Activated T-cell treated with anti-CD3 and anti-CD28 coated beads, Interleukin-2, amount 50 U/mL, for 1 hour (primary cell): ENCODE measurements at places on chromosomes 1 and 21.

DNA sequence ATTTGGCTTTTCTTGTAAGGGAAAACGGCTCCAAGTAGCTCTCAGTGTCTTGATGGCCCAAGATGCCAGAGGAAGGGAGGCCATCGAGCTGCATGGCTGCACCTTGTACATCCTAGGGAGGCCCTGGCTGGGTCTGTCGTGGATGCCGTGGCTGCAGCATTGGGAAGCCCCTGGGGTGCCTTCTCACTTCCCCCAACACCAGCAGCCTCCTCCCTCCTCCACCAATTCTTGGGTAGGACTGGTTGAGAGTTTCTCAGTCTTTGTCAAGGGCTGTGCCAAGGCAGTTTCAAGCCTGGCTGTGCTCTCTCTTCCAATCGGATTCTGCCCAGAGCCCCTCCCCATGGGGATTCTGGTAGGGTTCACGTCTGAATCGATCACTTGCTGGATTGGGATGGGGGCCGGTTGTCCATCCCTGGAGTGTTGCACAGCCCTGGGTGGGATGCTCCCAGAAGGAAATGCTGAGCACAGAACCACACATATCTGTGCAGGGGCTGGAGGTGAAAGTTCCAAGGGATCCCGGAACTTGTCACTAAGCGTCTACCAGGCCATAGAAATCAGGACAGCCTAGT is 14.0 kb upstream of the SPSB1 start:
- no peak for DNase-seq

DNA sequence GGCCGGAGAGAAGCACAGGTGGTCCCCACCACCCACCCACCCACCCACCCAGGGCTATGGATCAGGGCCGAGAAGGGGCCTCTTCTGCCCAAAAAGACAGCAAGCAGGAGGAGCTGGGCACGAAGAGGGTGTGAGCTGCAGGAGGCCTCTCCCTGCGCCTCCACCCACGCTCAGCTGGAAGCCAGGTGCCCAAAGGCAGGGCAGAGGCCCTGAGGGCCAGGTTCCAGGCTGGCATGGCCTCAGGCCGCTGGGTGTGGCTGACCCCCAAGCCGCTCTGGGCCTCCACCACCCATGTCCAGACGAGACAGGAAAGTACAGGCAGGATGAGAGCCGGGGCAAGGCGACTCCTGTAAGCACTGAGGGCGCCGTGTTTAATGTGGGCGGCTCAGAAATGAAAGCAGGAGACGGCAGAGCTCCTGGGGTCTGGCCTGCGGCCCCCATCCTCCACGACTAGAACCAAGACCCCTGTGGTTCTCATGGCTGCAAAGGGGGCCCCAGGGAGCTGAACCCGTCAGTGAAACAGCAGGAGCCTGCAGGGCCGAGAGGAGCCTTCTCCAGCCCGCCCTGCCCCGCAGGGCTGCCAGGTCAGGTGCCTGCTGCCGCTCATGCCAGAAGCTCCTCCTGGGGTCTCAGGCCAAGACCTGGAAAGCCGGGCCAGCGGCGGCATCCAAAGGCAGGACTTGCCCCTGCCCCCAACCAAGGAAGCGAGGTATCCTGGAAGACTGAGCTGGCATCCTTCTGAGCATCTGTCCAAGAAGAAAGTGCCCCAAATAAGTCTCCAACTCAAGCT is 56.0 kb downstream of the MEGF6 start:
- DNase-seq, result no peak

DNA sequence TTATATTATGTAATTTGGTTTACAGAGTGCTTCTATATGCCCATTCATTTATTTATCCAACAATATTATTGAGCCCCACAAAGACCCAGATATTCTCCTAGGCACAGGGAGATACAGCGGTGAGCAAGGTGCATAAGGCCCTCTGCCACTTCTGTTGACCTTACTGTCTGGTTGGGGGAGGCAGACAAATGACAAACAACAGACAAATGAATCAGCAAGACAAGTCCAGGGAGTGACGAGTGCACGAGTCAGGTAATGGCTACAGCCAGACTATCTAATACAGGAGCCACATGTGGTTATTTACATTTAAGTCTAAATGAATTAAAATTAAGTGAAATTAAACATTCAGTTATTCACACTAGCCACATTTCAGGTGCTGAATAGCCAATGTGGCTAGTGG is 22.0 kb upstream of the BCAR3 start:
- DNase-seq, result no peak

DNA sequence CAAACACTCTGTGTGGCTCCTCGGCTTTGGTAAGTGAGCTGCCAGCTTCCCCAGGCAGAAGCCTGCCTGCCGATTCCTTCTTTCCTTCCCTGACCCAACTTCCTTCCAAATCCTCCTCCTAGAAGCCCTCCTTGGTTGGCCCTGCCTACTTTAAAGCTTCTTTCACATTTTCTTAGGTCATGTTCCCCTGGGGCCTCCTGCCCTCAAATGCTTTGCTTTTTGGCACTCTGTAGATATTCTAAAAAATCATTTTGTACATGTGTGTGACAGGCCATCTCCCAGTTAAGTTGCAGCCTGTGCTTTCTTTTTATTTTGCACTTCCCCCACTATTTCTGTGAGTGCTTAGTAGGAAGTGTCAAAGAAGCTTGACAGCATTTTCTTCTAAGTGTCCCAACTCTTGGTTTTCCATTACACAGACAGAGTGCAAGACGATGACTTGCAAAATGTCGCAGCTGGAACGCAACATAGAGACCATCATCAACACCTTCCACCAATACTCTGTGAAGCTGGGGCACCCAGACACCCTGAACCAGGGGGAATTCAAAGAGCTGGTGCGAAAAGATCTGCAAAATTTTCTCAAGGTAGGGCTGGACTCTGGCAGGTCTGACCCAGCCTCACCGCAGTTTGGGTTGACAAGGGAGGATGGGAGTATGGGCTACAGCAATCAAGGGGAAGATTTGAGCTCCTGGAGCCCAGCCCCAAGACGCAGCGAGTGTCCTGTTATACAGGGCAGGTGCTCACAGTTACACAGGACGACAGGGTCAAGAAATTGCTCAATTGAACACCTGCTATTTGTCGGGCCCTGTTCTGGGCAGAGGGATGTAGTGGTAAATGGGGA is at the start of gene S100A9:
Gene S100A9, plus strand, starts transcription at position 2 of the 838 bp plus-strand sequence. Its CDS starts 430 bp downstream, at position 432.
- DNase-seq, result no peak

- no peak for DNase-seq
Measured at GRCh38 chr1:19310061-19310460, 1.9 kb downstream of the AKR7A2 start.

GRCh38 chr21:26297851-26298250 is 127.3 kb upstream of the APP start:
- DNase-seq, result no peak

DNA sequence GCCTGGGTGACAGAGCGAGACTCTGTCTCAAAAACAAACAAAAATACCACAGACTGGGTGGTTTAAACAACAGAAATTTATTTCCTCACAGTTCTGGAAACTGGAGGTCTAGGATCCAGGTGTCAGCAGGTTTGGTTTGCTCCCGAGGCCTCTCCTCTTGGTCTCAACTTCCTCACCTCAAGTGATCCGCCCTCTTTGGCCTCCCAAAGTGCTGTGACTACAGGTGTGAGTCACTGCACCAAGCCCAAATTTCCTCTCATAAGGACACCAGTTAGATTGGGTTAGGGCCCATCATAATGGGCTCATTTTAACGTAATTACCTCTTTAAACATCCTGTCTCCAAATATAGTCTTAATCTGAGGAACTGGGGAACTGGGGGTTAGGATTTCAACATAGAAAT is 35.5 kb downstream of the MFSD2A start:
- DNase-seq, result no peak

DNA sequence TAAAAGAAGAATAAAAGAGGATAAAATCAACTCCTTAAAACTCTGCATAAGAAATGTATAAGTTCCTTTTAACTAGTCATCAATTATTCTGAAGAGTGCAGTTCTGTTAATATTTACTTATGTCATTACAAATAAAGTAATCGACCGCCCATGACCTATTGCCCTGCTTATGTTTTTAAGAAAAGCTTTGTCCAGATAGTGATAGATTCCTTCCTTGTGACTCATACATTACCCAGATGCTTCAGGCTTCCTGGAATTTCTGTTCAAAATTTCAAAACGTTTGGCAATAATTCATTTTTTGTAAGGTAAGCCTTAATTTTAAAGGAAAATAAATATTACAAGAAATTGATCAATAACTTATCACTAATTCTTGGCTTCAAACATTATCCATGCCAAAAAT is 918.2 kb upstream of the ADGRL2 start:
- DNase-seq, result no peak

DNA sequence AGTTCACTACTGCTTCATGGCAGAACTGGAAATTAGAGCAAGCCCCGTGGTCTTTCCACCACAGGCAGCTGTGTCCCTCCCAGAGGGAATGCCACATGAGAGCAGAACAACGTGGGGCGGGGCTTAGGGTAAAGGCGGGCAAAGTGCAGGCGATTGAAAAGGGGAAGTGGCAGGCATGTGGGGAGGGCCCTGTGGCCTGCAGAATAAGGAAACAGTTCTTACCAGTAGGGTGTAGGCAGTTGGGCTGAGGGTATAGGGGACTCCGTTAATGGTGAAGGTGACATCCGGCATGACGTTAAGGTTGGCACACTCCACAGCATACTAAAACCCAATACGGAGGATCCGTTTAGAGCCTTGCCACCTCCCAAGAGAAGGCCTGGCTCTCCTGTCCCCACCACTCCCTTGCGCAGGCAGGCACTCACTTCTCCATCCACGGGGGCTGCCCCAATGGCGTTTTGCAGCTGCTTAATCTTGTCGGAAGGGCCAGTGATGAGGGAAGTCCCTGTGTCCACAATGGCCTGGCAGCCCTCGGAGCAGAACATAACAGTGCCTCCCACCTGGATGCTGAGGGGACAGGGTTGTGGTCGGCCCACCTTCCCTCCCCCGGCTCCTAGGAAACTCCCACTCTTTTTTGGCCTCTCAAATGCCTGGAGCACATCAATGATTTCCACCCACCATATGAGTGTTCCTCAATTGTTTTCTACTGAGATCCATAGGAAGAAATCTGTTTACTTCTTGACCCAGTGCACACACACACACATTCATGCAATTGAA is 9.1 kb upstream of the RAB7B start:
- no peak for DNase-seq

GRCh38 chr1:201218409-201218808 is 27.8 kb downstream of the IGFN1 start:
- no peak for DNase-seq

- no peak for DNase-seq
Measured at GRCh38 chr1:178931858-178932551, 61.1 kb upstream of the ANGPTL1 start.

GRCh38 chr1:34320053-34320669 is 143.5 kb downstream of the C1orf94 start:
- no peak for DNase-seq

GRCh38 chr1:78497201-78497600 is 6.4 kb downstream of the PTGFR start:
- DNase-seq, result no peak

- DNase-seq, result no peak
Measured at GRCh38 chr1:246609632-246610031, 43.4 kb downstream of the CNST start.

DNA sequence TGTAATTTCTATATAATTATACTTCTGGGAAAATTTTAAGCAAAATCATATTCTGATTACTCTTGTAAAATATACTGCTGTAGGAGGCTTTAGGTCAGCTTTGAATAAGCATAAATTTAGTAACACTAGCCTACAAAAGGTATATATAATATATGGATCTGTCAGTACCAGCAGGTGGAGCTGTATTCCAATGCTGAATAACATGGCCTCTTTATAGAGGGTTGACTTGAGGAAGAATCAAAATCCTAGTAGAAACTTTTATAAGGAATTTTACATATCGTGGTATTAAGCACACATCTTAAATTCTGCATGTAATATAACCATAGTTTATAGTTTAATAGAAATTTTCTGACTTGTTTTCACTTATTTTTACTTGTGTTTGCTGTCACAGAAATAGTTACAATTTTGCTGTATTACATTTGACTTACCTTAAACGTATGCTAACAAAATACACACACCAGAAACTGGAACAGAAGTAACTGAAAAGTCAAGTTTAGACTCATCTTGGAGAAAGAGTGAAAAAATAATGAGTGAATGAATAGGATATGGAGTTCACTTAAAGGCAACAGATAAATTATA is 79.3 kb downstream of the HMCN1 start:
- no peak for DNase-seq

DNA sequence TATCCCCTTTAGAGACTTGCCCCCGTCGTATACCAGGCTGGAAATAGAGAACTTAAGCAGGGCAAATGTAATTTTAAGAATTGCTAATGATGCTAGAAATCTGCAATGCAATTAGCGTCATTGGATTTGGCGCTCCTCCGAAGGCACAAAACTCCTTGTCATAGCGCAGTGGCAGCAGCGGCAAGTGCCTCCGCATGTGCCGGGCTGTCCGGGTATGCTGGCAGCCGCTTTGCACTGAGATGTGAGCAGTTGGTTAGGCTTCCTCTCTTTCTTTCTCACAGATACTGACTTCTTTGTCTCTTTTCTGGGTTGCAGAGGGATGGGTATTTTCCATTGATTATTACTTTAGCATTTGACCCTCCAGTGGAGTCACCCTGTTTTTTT is 193.4 kb upstream of the LMO4 start:
- no peak for DNase-seq

GRCh38 chr1:203537806-203538464 is 44.0 kb downstream of the OPTC start:
- DNase-seq, result no peak

DNA sequence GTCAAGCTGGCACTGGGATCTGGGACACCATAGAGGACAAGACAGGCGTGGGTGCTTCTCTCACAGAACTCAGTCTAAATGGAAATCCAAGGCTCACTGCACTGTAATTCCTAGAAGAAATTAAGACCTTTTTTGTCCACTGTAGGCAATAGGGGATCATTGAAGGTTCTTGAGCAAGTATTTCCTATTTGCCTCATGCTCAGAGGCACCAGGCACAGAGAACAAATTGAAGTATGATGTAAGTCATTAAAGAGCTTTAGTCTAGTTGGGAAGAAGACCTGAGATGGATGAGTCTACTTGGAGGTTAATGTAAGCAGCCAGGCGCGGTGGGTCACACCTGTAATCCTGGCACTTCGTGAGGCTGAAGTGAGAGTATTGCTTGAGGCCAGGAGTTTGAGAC is 34.6 kb downstream of the EIF2D start:
- DNase-seq, result no peak

GRCh38 chr1:119815361-119815760 is 4.1 kb upstream of the REG4 start:
- no peak for DNase-seq

GRCh38 chr21:24014381-24014780 is 1592.9 kb downstream of the MRPL39 start:
- DNase-seq, result no peak

GRCh38 chr1:108009603-108010195 is 44.7 kb upstream of the VAV3 start:
- no peak for DNase-seq

DNA sequence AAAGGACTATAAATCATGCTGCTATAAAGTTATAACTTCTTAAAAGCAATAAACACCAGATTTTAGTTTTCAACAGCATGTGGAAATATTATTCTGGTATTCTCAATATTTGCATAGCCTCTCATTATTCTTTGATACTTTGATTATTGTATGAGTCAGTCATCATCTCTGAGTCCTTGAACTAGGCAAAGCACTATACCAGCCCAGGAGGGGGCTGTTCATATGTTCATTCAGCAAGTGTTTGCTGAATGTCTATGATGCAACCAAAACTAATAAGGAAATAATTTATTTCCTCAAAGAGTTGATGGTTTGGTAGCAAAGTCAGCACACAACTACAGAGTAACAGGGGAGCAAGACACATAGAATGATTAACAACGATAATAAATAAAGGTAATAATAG is 175.6 kb upstream of the C1orf105 start:
- DNase-seq, result no peak

- no peak for DNase-seq
Measured at GRCh38 chr1:106613861-106614260, 442.6 kb upstream of the PRMT6 start.

- no peak for DNase-seq
Measured at GRCh38 chr1:201039418-201039817, 15.9 kb upstream of the KIF21B start.
